ENCODE measurements at places on chromosomes 4 and X.

DNA sequence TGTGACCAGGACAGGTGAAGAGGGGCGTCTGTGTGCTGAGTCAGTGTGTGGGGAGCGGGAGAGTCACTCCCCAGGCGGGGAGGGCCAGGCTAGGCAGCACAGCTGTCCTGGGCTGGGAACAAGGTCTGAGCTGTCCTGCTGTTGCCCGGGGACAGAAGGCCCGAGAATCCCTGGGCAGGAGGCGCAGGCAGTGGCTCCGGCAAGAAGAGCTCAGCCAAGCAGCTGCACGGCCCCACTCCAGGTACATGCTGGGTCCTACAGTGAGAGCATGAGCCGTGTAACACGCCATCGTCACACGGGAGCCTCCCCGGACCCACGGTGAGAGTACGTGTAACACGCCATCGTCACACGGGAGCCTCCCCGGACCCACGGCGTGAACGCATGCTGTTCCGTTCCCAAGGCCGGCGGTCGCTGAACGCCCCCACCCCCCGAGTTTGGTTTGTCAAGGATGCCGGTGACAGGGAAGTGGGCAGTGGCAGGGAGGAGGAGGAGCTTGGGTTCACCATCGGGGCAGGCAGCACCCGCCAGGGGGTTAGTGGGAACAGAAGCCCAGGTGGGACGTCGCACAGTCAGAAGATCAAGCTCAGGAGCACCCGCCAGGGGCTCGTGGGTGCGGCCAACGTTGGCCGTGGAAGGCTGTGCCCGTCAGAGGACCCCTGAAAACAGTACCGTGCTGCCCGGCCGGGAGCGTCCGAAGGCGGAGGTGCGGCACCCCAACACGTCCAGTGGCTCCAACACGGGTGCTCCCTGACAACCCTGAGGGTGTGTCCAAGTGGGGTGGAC, 15.6 kb downstream of the PPP2R3B start:
- no peak for DNase-seq

DNA sequence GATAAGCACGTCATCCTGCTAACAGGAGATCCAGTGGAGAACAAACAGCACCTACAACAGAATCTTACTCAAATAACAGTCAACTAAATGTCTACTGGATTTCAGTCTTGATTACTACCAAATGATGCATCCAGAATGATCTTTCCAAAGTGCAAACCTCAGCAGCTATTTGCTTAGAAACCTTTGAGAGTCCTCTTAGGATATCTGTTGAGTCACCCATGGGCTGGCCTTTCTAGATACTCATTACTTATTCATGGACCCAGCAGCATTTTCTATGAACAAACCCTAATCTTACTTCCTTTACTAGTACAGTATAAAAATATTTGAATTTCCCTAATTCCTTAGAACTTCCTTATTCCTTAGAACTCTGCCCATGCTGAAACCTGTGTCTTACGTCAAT, 118.5 kb upstream of the PABPC4L start:
- no peak for DNase-seq

DNA sequence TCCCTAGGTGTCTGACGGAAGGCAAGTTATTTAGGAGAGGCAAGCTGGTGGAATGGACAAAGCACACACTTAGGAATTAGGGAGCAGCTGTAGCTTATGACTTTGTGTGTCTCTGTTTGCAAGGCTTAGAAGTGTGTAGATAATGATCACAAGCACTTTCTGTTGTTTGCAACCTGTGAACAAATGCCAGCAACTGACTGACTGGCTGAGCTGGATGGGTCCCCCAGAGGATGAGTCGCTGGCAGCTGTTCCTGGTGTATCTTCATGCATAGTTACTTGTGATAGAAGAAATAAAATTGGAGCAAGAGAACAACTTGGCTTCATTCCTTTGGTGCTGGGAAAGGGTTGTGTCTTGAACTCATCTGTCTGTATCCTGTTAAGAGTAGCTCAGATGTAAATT, 64.2 kb upstream of the BEND4 start:
- no peak for DNase-seq

DNA sequence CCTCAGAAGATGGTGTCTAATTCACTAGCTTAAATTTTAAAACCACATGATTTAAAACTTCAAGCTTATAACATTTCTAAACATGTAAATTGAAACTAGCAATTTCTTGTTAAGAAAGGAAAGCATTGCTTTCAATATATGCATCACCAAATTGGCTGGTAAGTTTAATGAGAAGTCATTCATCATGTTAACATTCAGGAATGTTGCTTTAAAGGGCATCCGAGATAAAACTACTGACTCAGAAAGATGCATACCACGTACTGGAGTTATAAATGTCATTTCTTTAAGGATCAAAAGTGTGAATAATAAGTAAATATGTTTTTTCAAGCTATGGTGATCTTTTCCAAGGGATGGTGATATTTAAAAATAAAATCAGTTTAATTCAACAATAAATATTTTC, 83.3 kb upstream of the VCX2 start:
- no peak for DNase-seq

DNA sequence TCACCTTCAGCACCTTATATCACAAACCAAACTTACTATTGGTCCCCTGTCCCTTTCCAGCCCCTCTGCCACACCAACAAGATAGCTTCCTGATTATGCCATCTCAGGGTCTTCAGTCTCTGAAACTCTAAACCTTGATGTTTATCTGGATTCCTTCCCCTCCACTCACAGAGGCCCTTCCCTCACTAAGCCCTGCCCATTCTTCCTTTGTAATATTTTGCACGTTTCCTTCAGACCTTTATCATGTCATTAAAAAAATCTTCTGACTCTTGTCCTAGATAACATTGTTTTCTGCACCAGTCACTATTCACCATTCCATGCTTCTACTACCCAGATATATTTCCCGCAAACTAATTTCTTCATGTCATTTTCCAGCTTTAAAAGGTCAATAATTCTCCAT, 17.7 kb upstream of the CEP135 start:
- no peak for DNase-seq

DNA sequence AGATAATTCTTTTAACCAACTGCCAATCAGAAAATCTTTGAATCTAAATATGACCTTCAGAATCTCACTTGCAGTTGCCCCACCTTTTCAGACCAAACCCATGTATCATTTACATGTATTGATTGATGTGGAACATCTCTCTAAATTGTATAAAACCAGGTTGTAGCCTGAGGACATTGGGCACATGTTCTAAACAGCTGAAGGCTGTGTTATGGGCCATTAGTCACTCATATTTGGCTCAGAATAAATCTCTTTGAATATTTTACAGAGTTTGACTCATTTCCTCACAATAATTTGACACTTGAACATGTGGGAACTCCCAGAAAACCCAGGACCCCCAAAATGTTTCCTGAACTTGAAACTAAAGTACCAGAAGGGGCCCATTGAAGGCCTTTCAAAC, 58.7 kb downstream of the UGT2B10 start:
- no peak for DNase-seq

- DNase-seq, result peak; percentile 69
Measured at GRCh38 chr4:41199788-41200187, 14.6 kb downstream of the APBB2 start.

GRCh38 chrX:38561951-38562719, 793 bp downstream of the TSPAN7 start:
- no peak for DNase-seq

- peak; percentile 38 for DNase-seq
Measured at GRCh38 chr4:73922766-73923630, 53.8 kb downstream of the CXCL1 start.

- no peak for DNase-seq
Measured at GRCh38 chr4:88010966-88011365, 3.5 kb downstream of the PKD2 start.

DNA sequence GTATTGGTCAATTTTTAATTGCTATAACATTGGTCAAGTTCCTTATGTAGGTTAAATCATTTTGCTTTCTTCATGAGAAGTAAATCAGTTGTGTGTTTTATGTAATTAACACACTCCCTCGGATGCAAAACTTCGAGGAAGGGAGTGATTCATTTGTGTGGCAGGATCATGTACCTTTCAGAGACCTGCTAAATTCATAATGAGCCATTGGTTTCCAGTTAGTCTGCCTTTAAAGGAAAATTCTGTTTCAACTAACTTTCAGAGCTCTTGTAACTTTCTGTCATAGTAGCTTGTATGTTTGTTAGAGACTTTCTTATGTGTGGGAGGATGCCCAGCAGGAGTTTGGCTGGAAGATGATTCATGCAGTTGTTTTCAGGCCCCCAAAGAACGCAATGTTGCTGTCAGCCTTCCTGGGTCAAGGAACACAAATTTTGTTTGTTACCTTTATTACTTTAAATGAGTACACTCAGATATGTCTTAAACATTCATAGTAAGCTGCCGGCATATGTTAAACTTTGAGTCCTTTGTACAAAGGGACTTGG, 72.1 kb downstream of the GPR101 start:
- no peak for DNase-seq

GRCh38 chrX:136691028-136691809, 43.3 kb downstream of the CD40LG start:
- peak; percentile 2 for DNase-seq

DNA sequence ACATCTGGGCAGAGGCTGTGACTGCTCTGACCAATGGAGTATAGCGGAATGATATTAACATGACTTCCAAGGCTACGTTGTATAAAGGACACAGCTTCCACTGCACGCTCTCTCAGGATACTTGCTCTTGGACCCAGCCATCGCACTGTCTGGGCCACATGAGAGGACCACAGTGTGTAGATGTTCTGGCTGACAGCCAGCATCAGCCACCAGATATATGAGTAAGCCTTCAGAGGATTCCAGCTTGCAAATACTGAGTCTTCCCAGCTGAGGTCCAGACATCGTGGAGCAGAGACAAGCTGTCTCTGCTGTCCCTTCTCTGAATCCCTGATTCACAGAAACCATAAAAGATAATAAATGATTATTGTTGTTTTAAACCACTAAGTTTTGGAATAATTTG, 146.8 kb upstream of the USP9X start:
- DNase-seq, result no peak

DNA sequence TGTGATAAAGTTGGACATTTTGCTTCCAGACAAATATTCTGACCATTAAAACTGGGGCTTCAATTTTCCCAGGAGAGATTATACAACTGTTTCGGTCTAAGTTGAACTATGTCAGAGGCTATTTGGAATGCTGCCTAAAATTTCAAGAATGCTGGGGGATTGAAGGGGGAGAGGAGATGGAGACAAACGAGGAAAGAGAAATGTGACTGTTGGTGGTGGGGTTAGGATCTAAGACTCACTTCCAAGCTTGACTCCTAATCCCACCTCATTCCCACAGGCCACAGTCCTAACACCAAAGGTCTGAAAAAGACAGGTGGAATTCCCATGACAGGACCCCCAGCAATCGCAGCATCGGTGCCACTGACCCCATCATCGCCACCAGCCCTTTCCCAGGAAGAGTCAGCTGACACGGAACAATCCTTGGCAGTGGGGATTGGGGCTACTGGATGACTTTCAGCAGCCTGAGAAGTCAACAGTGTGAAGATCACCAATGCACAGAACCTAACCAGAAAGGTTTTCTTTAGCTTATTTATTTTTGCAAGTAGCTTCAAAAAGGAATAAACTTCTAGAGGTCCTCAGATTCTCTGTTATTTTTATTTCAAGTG, 74.0 kb upstream of the PRSS48 start:
- DNase-seq, result no peak

DNA sequence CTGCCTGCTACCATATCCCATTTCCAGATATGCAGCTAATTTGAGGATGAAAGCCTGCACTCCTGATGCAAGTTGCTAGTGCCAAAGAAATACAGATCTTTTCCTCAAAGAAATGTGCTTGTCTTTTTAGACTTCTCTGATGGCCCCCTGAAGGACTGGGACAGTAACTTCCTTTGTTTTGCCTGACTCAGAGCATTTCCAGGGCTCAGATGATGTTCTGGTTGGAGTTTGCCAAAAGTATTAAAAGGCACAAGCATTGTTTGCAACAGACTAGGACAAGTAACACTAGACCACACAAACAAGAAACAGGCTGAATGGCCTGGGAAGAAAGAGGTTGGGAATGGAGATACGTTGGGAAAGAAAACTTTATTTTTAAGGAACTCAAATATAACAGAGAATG, 175.2 kb downstream of the IL13RA2 start:
- no peak for DNase-seq

DNA sequence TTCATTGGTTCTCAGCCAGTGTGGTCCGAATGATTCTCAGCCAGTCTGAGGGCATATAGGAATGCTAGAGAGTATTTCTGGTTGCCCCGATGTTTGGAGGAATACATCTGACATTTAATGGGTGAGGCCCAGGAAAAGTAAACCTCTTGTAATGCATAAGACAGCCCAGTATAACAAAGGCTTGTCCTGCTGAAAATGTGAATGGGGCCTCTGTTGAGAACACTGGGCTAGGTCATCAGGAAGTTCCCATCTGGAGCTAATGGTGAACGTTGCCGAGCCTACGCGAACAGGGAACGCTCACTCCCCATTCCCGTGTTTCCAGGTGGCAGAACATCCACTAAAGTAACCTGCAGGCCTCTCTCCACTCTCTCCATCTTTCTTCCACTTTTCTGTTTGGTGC, 132.0 kb upstream of the CLNK start:
- DNase-seq, result no peak

- DNase-seq, result no peak
Measured at GRCh38 chr4:71202705-71203104, 136.1 kb upstream of the SLC4A4 start.

DNA sequence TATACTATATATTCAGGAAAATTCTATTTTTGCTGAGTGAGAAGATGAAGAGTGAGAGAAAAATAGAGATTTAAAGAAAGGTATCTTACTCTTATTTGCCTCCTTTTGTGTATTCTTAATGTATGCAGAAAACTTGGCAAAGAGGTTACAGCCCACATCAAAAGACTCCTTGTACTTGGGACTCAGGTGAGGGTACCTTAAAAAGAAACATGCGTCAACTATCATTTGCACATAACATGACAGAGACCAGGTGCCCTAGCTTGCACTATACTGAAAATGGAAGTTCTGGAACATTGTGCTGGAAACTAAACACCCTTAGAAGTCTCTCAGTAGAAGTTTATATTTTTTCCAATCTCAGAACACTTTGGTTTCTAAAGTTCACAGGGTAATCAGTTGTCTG, 15.6 kb upstream of the RAB39B start:
- DNase-seq, result no peak

GRCh38 chr4:80913381-80913780, 117.1 kb upstream of the BMP3 start:
- DNase-seq, result no peak

- DNase-seq, result no peak
Measured at GRCh38 chrX:11781133-11781532, 23.1 kb downstream of the MSL3 start.

GRCh38 chrX:39969819-39970504, 127.8 kb downstream of the BCOR start:
- DNase-seq, result peak; percentile 53

- no peak for DNase-seq
Measured at GRCh38 chr4:67087897-67088296, 457.4 kb downstream of the CENPC start.

DNA sequence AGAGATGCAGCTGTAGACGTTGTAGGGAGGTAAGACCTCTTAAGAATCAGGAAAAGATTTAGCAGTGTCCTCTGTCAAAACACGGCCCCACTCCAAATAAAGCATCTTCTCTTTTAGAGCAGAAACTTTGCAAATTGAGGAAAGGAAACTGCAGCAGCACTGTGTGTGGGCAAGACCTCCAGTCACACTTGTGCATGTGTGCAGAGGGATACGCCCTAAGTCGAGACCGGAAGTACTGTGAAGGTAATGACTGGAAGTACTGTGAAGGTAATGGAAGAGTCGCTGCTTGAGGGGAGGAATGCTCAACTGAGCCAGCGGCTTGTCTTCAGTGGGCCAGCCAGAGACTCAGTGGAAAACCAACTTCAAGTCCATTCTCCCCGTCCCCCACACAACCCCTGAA, 46.5 kb downstream of the EGF start:
- DNase-seq, result no peak
